HuH-7.5 (cell line): ENCODE measurements at places on chromosomes 13 and 19.

DNA sequence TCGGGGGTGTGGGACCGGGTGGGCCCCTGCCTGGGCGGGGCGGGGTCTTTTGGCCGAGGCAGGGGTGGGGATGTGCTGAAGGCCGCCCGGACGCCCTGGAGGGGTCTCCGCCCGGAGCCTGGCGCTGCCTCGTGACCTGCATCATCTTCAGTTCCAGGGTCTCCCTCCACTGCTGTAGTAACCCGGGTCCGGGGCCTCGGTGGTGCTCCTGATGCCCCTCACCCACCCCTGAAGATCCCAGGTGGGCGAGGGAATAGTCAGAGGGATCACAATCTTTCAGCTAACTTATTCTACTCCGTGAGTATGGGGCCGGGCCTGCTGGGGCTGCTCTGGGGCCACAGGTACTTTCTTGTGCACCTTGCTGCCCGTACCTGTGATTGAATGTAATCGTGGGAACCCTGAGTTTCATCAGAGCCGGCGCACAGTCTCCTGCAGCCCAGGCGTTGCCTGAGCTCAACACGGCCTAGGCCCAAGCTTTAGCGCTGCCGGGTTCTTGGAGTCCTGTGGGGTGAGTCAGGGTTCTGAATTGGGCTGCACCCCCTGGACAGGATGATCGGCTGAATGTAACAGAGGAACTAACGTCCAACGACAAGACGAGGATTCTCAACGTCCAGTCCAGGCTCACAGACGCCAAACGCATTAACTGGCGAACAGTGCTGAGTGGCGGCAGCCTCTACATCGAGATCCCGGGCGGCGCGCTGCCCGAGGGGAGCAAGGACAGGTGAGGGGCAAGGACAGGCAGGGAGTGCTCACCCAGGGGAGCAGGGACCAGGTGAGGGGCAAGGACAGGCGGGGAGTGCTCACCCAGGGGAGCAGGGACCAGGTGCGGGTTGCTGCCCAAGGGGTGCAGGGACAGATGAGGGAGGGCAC is 10.5 kb downstream of the PEAK3 start:
- no peak for DNase-seq

GRCh38 chr19:57850553-57851017 is 926 bp downstream of the ZNF587 start:
- peak; percentile 17 for DNase-seq

- no peak for DNase-seq
Observed at GRCh38 chr13:112721198-112722104, 31.6 kb downstream of the ATP11A start.

- no peak for DNase-seq
Observed at GRCh38 chr19:42436006-42436405, 6.7 kb downstream of the CXCL17 start.

DNA sequence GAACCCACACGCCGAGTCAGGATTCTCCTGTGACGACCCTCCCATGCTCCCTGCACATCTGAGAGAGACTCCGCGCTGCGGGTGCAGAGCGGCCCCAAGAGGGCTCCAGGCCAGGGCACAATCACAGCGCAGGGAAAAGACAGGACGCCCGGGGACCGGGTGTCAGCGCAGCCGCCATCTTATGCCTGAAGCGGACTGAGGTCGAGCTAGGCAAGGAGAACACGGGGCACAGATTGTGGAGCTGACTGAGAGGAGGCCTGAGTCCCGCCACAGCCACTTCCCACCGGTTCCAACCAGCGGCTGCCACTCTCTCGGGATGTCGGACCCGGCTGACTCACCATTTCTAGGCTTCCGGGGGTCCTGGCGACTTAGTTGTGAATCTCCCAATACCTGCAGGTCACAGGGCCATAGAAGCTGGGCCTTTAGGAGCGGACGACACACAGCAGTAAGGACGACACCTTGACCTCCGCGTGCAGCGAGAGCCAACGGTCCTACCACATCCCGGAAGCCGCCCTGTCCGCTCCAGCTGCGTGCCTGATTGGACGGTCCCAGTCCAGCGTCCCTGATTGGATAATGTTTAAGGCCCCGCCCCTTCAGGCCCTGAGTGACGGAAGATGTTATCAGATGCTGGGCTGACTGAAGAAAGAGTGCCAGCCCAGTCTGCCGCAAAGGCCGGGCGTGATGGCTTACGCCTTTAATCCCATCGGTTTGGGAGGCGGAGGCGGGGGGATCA is at the start of gene ZNF728:
Gene ZNF728 (minus strand): TSS at position 487 of the 733 bp plus-strand sequence. CDS start 146 bp downstream, at position 341.
- DNase-seq: no peak

GRCh38 chr19:31838163-31838815 is 489.1 kb upstream of the TSHZ3 start:
- DNase-seq: no peak

DNA sequence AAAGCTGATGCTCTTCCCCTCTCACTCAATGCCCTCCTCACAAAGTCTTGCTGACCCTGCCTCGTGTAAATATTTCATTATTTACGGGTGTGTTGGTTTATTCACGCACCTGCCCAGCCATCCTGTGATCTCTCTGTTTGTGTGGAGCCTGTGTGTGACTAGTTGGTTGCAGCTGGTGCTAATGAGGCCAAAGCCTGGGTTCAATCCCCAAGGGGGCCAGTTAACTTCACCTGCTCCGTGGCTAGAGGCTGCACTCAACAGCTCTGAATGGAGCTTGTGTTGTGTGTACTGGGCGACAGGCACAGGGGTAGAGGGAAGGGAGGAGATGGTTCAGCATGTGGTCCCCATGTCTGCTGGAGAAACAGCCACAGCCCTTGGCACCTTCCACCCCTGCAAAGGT is 109.5 kb downstream of the DNAJC15 start:
- no peak for DNase-seq

GRCh38 chr13:113816946-113817859 is 46.7 kb downstream of the GAS6 start:
- DNase-seq: peak; percentile 74

DNA sequence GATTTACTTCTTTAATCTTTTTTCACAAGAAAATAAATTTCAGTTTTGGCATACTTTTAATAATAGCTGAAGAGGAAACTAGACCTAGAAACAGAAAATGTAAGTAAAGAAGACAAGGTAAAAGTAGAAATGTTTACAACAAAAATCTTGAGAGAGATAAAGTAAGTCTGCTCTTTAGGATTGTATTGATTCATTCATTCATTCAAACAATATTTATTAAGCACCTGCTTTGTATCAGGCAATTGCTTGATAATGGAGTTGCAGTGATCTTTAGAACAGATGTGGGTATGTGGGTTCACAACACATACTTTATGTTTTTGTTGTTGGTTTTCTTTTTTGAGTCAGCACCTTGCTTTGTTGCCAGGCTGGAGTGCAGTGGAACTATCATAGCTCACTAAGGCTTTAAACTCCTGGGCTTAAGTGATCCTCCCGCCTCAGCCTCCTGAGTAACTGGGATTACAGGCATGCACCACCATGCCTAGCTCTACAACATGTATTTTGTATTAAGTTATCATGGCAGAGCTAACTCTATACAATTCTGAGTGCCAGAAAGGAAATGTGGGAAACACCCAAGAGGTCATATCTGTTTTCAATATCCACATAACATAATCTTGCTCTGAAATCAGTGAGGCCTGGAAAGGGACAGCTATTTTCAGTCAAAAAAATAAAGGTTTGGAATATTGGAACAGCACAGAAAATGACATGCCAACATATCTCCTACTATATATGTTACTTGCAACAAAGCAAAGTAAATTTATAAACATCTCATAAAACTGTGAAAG is 8.8 kb upstream of the SPART start:
- DNase-seq: no peak

- no peak for DNase-seq
Observed at GRCh38 chr19:29524912-29525831, 622 bp upstream of the VSTM2B start.

GRCh38 chr19:13938301-13939064 is at the start of gene PODNL1:
TSS of gene PODNL1 (minus strand) at chr19:13938417. CDS start at chr19:13938181, 236 bp downstream.
- no peak for DNase-seq

GRCh38 chr13:19984430-19985218 is 26.1 kb downstream of the ZMYM2 start:
- DNase-seq: peak; percentile 10

GRCh38 chr19:56080669-56081401 is 40.3 kb downstream of the ZNF787 start:
- DNase-seq: peak; percentile 95

GRCh38 chr19:32530773-32531172 is 50.2 kb upstream of the PDCD5 start:
- DNase-seq: no peak

- DNase-seq: no peak
Observed at GRCh38 chr13:72390909-72391308, 336.5 kb downstream of the MZT1 start.

- no peak for DNase-seq
Observed at GRCh38 chr19:56538761-56539263, at the start of gene ZFP28. TSS of gene ZFP28 (plus strand) at chr19:56538948. CDS start at chr19:56539019, 71 bp downstream.

DNA sequence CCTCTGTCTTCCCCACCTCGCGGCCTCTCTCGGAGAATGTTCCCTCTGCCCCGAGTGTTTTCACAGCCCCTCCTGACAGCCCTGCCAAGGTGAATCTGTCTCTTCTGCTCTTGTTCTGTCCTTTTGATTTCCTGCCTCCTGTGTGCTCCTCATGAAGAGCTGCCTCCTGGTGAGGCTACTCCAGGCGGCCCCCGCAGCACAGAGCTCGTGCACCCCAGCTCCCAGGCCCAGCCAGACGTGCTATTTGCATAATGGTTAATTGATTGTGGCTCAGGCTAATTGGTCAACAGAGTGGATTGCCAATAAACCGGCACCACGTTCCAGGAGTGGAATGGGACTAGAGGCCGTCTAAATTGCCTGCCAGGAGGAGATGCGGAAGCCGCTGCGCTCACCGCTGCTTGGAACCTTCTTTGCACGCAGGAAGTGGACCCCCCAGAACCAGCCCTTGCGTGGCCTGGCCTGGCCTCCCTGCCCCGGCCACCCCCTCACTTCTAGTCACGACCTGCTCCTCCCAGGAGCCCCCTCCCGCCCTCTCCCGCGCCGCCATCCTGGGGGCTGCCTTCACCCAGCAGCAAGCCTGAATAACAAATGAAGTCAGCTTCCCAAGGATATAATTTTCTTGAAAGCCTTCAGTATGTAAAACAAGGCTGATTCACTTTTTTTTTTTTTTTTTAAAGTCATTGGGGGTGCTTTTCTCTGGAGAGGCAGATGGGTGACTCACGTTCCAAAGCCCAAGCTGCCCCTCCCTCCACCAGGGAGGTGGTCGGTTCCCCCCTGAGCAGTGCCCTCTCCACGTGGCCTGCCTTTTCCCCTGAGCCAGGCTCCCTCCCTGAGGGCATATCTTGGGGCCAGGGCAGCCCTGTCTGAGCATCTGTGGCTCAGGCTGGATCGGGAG is 144.0 kb downstream of the KDM4B start:
- DNase-seq: no peak

DNA sequence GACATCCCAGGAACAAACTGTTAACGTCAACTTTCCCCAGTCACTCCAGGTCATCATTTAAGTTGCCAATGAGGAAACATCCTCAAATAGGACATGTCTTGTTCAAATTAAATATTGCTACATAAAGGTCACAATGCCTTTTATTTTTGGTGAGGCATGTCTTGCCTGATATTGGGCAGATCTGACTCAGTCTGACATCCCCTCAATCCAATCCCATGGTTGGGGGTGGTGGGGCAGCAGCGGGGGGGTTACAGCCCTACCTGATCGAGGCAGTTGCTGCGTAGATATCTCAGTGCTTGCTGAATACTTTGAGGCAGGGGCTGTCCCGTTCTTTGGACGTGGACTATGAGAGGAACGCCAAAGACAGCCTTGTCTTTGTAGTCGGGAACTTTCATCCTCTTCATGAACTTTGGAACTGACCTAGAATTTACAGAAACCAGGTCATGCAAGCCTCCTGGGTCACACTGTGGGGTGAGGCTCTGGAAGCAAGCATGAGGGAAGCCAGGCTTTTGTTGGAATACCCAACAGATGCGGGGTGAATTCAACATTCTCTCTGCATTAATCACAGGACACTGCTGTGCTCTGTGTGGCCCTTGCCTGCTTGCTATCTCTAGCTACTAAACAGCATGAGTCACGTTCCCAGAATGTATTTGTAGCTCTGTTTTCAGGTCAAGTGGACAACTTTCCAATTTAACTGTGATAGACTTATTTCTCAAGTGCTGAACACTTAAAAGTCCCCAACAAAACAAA is 109.8 kb downstream of the KL start:
- DNase-seq: peak; percentile 74

DNA sequence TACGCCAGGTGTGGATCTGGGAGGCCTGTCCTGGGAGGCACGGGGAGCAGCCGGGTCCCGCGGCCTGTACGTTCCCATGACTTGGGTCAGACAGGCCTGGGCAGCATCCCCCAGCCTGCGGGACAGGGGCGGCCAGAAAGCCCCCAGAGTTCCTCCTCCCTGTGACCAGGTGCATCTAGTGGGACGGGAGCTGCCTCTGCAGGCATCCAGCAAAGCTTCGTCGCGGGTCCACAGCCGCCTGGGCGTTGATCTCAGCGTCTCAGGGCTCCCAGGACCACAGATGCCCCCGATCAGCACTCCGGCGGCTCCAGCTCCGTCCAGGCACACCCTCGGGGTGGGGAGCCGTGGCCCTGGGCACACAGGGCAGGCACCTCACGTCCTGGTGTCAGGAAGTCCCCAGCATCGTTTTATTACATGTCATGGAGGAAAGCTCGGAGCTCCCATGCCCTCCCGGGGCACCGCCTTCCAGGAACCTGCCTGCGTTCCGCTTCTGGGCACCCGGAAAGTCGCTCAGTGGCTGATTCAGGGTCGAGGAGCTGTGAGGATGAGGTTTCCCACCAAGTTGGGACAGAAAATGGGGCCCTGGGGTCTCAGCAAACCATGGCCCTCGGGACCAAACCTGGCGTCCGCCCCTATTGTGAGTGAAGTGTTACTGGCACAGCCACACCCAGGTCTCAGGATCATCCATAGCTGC is 1.5 kb upstream of the GZMM start:
- DNase-seq: no peak

DNA sequence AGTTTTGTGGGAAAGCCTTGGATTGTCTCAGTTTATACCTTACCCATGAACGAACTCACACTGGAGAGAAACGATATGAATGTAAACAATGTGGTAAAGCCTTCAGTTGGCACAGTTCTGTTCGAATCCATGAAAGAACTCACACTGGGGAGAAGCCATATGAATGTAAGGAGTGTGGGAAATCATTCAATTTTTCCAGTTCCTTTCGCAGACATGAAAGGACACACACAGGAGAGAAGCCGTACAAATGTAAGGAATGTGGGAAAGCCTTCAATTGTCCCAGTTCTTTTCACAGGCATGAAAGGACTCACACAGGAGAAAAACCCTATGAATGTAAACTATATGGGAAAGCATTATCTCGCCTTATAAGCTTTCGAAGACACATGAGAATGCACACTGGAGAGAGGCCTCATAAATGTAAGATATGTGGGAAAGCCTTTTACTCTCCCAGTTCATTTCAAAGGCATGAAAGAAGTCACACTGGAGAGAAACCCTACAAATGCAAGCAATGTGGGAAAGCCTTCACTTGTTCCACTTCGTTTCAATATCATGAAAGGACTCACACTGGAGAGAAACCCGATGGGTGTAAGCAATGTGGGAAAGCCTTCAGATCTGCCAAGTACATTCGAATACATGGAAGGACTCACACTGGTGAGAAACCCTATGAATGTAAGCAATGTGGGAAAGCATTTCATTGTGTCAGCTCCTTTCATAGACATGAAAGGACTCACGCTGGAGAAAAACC is 7.5 kb upstream of the ZNF440 start:
- no peak for DNase-seq
